ENCODE measurements at places on chromosomes 1 and 21.

- no peak for DNase-seq
Measured at GRCh38 chr1:108830119-108831008, 26.5 kb downstream of the AKNAD1 start.

DNA sequence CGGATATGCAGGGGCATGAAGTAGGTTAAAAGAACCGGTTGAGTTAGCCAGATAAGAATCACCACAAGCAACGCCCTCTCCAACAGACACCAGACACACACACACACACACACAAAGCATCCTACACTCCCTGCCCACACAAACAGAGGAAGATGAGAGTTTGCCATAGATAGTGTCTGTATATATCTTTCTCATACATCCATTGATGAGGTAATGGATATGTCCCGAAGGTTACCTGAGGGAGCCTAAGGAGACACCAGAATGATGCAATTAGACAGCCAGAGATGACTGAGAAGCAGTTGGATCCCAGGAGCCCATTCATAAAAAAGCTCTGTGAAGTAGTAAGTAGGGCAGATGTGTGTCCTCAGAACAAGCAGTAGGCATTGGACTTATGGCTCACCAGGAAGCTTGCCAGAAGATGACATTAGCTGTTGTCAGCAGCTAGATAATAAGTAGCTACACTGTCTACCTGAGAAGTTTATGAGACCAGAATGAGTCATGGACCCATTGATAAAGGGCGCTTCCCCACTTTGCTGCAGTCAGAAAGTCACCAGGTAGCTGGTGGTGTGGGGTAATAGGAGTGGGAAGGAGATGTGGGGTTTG is 247.0 kb downstream of the KCNT2 start:
- no peak for DNase-seq

- no peak for DNase-seq
Measured at GRCh38 chr1:40650075-40650474, 15.4 kb downstream of the RIMS3 start.

DNA sequence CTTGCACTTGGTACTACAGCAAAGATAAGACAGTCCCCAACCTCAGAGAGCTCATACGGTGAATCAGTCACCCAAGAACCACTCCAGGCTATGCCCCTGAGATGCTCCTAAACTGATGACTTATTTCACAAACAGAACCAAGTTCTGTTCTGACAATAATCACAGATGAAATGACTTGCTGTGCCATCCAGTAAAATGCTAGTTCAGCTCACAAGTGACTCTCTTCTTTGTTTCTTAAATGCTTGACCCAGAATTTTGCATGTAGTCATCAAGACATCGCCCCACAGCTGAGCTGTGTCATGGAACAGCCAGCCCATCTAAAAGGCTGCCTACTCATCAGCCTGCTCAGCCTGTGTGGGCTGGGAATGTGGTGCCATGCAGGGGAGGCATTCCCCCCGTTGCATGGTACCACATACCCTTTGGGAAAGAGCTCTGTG is 6.1 kb upstream of the SLC19A2 start:
- no peak for DNase-seq

DNA sequence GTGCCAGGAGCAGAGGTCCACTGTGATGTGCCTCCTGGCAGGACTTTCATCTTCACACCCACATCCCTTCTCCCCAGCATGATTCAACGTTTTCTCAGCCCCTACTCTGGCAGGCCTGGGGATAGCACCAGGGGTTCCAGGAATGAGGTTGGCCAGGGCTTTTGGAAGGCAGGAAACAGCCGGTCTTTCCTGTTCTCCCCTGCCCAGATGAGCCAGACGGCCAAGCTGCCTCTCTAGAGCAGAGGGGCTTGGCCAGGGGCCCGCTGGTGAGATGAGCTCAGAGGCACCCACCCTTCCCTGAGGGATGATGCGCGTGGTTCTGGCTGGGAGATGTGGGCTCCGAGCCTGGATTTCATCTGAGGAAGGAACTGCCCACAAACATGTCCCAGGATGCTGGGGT is 4.3 kb upstream of the MFAP2 start:
- no peak for DNase-seq

DNA sequence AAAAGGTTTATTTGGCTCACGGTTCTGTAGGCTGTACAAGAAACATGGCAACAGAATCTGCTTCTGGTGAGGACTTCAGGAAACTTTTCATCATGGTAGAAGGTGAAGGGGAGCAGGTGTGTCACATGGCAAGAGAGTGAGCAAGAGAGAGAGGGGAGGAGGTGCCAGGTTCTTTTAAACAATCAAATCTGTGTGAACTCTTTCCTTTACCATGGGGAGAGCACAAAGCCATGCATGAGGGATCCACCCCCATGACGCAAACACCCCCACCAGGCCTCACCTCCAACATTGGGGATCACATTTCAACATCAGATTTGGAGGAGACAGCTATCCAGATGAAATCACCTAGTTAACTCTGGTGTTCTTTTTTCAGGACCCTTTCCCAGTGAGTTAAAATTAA is 103.6 kb downstream of the GALNT2 start:
- no peak for DNase-seq

DNA sequence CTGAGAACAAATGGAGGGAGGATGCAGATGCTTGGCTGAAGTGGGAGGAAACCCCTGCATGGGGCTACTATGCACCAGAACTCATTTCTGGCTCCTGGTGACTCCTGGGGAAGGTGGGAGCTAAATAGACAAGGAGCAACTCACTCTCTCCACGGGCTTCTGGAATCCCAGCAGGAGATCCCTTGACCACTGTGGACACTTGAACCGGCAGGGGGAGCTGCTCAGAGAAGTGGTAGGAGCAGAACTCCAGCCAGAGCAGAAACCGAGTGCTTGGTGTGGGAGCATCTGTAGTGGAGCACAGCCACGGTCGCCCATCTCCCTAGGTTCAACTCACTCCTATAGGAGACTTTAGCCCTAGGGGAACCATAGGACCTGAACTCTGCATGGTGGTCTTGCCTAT is 205.6 kb upstream of the GJB5 start:
- no peak for DNase-seq

GRCh38 chr1:201838381-201838780 is 9.4 kb downstream of the IPO9 start:
- DNase-seq, result no peak

DNA sequence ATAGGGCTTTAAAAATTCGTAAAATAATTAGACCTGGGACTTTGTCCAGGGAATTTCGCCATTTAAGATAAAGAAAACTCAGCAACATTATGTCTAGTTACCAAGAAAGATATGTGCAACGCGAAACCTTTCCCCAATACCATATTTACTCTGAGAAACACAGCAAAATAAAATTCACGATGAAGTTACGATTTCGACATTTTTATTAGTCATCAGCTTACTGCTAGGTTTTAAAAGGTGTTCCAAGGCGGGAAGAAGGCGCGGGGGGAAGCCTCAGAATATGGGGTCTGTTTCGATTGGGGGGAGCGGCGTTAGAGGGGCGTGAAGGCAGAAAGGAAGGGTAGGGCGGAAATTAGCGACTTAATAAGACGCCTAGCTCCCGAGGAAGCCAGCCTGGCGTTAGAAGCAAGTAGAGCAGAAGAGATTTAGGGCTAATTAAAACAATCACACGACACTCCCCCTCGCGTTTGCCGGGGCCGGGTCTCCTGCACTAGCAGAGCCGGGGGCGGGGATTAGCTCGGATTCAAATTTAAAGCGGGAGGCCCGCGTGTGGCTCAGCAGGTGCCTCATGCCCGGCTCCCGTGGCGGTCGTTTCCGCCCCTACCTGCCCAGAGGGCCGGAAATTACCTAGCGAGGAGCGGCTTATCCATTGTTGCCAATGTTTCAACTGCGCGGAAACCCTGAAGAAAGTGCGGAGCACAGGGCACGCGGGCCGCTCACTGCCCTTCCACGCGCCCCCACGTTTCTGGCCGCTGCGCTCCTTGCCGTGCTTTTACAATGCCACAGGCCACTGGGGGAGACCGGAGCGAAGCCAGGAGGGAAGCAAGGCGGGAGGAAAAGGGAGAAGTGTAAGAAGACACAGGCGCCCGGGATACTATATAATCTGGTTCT is 795 bp upstream of the POU2F1 start:
- DNase-seq, result peak; percentile 96

DNA sequence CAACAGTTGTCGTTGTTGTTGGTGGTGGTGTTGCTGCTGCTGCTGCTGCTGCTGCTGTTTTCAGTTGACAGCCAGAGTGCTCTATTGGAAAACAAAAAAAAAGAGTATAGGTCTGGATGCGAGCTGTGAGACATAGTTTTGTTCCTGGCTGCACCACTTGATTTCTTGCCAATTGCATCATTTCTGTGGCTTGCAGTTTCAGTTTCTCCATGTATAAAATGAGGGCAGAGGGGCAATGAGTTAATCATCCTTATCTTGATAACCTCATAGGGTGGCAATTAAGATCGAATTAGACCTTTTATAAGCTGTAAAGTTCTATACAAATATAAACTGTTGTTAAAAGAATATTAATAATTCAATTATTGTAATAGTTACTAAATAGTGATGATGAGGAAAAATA is 156.7 kb downstream of the DMRTA2 start:
- DNase-seq, result no peak

- DNase-seq, result peak; percentile 83
Measured at GRCh38 chr1:154170547-154171222, 15.8 kb upstream of the NUP210L start.

- DNase-seq, result no peak
Measured at GRCh38 chr1:40592107-40592803, 60.8 kb downstream of the ZNF684 start.

DNA sequence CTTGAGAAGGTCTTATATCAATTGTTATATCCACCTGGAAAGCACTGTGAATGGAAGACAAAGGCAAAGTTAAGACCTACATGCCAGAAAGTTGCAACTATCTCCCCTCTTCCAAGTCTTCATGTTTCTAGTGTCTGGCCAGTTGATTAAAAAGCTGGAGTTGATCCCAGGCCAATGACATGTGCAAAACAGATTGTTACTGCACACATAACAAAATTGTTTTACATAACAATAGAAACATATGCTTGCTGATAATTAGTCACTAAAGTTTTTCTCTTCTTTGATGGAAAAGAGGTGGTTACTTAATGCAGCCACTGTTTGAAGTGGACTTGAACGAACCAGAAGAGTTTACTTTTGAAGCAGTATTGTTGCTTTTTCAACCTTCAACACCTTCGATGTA is 158.2 kb downstream of the TGFBR3 start:
- DNase-seq, result no peak

- peak; percentile 65 for DNase-seq
Measured at GRCh38 chr1:181033128-181033798, 520 bp upstream of the MR1 start.

GRCh38 chr1:180560200-180560867 is 1.6 kb downstream of the OVAAL start:
- no peak for DNase-seq

DNA sequence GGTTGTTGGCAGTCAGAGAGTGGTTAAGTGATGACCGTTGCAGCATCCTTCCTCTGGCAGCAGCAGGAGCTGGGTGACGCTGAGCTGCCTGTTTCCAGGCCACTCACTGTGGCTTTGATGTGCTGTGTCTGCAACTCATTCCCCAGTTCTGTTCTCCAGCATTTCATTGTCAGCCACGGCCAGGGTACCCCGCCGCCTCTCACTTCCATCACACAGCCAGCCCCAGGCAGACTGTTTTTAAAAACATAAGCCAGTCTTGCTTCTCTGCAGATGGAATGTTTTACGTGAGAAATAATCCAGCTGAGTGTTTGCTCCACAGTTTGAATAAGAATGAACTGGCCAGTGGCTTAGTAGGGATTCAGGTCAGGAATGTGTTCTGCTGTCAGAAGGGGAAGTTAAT is 21.5 kb upstream of the ST6GALNAC3 start:
- DNase-seq, result no peak

DNA sequence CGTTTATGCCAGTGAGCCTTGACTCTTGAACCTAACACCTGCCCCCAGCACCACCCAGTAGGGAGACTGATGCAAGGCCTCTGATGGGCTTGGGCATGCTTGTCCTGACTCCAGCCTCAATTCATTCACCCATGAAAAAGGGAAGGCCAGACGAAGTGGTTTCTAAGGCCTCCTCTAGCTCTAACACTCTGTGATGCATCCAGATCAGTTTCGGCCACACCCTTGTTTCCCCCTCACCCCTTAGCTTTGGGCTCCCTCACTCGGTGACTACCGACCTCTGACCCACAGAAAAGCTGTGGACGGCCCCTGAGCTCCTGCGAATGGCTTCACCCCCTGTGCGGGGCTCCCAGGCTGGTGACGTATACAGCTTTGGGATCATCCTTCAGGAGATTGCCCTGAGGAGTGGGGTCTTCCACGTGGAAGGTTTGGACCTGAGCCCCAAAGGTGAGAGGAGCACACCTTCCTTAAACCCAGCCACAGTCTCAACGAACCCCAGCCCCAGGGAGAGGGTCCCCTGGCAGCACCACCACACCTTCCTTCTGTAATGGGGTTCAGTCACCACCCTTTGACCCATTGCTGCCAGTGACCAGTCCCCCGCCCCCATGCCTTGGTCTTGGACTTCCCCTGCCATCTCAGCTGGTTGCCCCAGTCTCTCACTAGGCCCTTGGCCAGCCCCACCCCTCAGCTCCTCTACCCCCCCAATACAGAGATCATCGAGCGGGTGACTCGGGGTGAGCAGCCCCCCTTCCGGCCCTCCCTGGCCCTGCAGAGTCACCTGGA is 9.0 kb downstream of the NPR1 start:
- DNase-seq, result no peak

DNA sequence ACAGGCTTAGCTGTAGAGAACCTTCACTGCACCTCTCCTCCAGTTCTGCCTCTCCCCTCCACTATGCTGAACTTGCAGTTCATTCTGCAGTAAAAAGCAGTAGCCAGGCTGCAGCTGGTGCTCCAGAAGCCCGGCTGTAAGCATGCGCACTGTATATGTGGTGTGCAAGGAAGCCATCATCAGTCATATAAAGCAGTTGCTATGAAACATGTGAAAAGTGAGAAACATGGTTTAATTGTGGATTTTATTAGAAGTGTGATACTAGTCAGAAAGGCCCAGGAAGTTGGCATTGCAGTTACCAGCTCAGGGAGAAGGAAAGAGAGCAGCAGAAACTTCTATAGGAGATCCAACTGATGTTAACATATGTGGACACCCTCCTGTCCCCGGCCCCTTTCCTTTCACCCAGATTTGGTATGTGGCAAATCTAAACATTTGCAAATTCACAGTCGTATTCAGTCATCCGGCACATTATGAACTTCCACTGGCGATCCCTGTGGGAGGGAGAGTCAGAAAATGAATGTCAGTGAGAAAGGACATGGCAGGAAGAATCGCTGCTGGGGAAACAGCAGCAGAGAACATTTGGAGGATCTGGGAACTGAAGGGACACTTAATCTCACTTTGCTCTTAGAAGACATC is 32.8 kb downstream of the DPT start:
- DNase-seq, result no peak

- no peak for DNase-seq
Measured at GRCh38 chr1:1306070-1306660, 1.6 kb downstream of the ACAP3 start.

- no peak for DNase-seq
Measured at GRCh38 chr1:159483501-159483900, 44.0 kb downstream of the OR10J1 start.

GRCh38 chr21:34570313-34570712 is 44.6 kb downstream of the RCAN1 start:
- no peak for DNase-seq

DNA sequence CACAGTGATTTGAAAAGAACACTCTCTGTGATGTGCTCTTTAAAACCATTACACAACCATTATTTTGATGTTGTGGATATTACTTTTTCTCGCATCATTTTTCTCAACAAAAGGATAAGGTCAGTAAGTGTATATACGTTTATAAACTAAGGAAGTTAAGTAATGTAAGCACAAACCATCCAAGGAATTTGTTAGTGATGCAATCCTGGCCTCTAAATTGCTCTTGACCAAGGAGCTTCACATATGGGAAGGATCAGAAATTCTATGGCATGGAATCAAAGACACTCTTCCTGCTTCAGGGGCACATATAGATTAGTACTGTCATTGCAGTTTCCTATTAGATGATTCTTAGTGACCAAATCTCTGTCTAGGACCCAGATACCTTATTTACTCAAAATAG is 3.6 kb upstream of the PPP2R5A start:
- DNase-seq, result no peak

Measured in activated effector memory CD4-positive, alpha-beta T cell treated with anti-CD3 and anti-CD28 coated beads, Interleukin-2, amount 50 U/mL, for 16 hours (primary cell).